ENCODE measurements at places on chromosomes 5 and 9.

DNA sequence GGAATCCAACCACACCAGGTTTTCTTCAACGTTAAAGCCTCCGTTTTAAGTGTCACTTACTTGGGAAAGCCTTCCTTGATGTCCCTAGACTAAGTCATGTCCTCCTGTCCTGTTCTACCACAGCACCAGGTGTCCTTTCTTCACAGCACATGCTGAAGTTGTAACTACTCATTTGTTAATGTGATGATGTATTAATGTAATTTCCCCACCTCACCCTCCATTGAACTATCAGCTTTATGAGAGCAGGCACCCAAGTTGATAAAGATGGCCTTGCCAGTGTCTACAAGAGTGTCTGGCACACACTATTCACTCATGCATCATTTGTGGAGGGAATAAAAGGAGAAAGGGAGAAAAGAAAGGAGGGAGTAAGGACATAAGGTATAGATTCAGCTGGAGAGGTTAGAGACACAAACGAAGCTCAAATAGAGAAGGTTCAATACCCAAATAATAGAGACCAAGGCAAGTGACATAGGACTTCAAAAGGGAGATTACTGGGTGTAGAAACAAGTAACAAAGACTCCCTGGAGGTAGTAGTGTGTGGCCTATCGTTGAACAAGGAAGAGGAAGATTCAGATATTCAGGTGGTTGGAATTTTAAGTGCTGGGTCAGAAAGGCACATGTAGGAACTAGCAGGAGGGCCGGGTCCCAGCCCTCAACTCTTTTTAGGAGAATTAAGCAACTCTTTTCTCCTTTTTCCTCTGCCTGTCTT is 6.6 kb downstream of the ITK start:
- DNase-seq, result no peak

DNA sequence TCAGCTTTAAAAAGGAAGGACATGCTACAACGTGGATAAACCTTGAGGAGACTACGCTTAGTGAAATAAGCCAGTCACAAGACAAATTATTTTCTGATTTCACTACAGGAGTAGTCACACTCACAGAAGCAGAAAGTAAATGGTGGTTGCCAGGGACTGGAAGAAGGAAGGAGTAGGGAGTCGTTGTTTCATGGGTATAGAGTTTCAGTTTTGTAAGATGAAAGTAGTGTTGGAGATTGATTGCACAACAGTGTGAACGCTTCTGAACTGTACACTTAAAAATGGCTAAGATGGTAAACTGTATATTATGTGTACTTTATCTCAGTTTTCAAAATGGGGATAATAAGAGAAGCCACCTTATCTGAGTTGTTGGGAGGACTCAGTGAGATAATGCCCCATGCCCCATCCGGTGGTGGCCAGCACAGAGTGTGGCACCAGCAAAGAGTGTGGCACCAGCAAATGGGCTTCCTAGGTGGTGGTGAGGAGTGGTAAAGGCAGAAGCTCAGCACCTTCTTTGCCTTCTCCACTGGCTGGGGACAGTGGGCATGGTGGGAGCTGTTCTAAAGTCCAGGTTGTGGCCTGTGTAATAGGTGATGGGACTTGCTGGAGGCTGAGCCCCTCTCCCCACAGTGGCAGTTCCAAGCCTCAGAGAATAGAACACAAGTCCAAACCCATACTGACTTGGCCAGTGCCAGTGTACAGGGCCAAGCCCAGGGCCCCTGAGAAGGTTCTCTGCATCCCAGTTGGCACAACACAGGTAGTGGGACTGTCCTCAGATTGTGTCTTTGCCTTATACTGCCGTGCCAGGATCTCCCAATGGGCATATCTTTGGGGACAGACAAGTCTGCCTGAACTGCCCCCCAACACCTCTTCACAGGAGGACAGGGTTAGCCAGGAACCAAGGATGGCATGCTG is 4.4 kb downstream of the SLC22A4 start:
- no peak for DNase-seq

DNA sequence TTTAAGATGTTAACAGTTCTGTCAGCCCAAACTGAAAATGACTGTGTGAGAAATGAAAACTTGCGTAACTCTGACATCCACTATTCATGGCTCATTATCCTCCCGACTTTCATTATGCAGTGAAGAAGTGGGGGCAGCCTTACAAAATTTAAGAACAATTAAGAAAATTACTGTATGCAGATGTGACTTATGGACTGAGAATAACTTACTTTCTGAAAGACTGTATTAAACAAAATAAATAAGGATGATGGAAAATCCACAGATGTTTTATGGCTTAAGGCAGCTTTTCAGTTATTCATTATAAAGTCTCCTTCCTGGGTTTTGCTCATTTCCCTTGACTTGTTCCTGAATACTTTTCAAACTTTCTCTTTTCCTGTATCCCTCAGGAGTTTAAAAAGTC is 55.2 kb downstream of the GRIN3A start:
- no peak for DNase-seq

- DNase-seq, result no peak
Measured at GRCh38 chr5:93022796-93023447, 558.1 kb downstream of the NR2F1-AS1 start.

DNA sequence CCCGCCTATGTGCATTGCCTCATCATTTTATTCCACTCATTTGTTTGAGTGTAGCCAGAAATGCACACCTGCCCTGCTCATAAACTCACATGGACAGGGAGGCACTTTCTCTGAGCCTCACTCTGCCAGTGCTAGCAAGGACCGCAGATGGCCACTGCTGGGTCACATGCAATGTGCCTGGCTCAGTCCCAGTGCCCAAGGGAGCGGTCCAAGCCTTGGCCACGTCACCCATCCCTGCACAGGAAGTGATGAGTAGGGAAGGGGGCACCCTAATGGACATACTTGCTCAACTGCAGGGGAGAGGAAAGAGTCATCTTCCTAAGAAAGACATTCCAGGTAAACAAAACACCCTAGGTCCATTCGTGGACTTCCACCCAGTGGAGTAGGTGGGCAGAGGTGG is 630.9 kb downstream of the IRX1 start:
- DNase-seq, result no peak

DNA sequence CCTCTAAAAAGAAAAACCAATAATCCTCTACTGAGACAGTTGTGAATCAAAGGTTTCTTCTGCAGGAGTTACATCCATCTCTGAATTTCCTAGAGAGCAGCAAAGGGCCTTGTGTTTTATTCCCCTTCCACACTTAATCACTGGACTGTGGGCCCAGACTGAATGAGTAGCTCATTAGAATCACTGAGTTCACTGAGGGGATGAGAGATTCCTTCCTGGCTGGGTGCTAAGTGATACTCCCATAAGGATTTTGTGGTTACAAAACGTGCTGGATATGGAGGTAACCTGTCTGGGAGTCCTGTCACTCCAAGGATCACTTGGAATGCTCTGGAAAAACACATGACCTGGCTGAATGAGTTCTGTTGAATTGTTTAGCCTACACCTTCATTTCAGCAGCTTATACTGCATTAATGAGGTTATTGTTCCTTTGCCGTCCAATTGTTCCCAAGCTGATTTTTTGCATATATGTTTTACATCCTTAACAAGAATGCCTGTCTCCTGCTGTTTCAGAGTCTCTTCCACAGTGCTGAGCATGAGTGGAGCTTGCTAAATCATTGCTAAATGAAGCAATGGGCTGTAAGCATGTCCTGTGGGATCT is 82.9 kb downstream of the MEF2C start:
- no peak for DNase-seq

- DNase-seq, result no peak
Measured at GRCh38 chr9:3962496-3962895, 337.4 kb downstream of the GLIS3 start.

DNA sequence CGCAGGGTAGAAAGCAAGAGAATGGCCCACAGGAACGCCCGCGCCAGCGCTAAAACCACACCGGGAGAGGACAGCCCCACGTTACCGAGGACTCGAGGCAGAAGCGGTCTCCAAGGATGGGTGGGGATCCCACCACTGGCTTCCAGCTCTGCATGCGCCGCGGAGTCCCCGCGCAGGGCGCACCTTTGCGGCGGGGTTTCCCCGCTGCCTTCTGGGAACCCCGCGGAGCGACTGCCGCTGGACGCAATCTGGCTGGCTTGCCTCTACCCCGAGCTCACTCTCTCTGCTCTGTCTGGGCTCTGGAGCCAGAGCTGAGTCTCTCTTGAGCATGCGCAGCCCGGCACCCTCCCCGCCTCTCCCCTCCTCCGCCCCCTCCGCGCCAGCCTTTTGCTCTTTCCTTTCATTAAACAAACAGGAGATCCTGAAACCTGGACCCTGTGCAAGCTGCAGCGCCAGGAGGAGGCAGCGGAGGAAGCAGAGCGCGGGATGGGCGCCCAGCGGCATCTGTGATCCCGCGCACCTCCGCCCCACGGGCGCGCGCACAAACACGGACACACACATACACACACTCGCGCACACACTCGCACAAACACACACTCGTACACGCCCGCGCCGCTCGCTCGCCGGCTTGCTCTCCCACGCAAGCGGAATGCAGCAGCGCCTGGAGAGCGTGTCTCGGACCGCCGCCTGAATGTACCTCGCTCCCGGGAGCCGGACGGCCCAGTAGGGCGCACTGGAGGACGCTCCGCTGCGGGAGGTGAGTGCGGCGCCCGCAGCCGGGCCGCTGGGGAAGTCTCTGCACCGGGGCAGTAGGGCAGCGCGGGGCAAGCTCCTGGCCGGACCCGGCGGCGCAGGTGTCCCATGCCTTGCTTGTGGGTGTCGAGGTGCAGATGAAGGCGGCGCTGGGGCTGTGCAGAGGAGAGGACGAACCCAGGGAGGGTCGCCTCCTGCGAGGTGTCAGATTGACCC is at the start of gene PLPPR1:
Gene PLPPR1 (plus strand): TSS at position 382 of the 969 bp plus-strand sequence.
- no peak for DNase-seq

GRCh38 chr5:124858612-124859011 is 112.2 kb upstream of the ZNF608 start:
- DNase-seq, result no peak

DNA sequence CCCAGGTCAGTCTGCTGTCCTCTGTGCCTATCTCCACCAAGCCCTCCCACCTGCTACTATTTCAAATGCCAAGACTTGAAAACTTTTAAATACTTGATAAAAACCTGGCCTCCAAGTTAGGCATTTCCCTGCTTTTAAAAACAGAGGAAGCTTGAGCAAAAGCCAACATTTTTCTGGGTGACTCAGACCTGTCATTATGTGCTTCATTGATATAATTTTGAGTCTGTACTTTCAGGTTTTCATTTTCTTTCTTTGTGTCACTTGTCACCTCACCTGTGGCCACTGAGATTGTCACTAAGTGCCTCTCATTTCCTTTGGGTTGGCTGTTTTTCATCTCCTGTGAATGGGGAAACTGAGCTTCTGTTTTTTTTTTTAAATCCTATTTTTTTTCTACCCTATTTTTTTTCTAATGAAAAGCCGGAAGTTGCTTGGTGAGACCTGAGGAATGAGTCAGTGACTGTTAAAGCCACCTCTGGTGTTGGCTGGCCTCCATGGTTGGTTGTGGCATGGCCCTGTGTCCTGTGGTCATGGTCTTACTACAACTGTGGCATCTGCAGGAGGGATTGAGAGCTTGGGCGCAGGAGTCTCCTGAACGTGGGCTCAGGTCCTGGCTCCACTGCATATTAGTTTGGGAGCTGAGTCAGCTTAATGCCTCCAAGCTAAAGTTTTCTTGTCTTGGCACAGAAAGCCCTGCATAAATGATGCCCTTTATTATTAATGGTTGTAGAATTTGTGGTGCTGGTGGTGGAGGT is 56.7 kb downstream of the ARHGAP26 start:
- DNase-seq, result peak; percentile 10

- no peak for DNase-seq
Measured at GRCh38 chr5:1008451-1009358, at the start of gene NKD2. Gene NKD2, plus strand, starts transcription at chr5:1008802. Its CDS starts 256 bp downstream, at chr5:1009058.

DNA sequence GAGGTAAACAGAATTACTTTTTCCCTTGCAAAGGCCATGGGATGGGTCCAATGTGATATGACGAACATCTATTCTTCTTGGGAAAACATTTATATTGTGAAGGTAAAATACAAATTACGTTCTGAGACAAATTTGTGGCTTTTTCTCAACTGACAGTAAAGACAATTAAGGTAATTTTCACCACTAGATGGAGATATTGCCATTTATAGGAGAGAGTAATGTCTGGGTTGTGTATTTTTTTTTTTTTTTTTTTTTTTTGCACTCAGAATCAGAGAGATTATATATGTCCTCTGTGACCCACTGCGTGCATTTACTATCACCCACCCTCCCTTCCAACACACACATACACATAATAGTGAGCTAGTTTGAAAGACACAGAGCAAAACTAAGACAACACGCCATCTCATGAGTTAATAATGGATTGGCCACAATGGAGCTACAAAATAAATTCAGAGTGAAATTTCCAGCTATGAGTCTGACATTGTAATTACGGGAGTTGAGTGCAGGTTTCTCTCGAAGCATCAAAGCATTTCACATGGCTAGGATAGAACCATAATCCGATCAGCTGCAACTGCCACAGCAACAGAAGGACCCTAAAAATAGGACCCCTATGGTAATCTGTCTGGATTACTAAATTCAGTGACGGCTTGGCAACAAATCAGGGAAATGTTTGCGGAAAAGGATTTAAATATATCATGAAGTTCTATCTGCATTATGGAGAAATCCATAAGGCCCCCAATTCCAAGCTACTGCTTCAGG is 49.2 kb downstream of the ANXA1 start:
- DNase-seq, result no peak

DNA sequence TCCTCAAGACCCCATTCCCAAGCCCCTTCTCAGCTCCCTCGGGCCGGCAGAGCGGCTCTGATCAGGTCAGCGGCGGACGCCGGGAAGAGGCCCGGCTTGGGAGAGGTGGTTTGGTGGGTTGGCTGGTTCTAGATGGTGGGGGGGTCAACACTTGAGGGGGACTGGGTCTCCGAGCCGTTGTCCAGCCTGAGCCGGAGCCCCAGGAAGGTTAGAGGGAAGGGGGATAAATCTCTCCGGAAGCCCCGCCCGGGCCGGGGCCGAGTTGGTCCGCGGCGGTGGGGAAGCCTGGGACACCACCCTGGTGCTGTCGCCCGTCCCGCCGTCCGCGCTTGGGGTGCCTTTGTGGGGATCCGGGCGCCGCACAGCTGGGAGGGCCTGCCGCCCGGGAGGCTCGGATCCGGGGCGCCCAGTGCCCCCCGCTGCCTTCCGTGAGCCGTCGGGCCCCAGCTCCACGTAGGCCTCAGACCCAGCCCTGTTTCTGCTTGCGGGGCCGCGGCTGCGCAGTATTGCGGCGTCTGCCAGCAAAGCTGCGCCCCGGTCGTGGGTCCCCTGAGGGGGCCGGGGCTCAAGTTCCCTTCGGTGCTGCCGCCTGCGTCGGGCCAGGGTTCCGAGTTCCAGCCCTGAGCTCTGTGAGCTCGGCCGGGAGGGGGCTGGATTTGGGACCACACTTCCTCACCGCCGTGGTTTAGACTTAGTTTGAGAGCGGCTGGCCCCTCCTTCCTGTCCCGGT is 542 bp upstream of the TRIM52 start:
- DNase-seq, result peak; percentile 68
